Heart right ventricle (tissue), 16 donors: ENCODE measurements at places on chromosomes 12 and 14. TPM values are rescaled to one million over a fixed set of nuclear protein-coding genes. Genes with fewer than 3 reads are reported as not detected.

- DNase-seq, result no peak
These were observed 141.7 kb downstream of the RIMBP2 start for GRCh38 chr12:130574402-130574801.

The IRAK4 gene
- polyA plus RNA-seq, result 3.8 TPM

The CCDC38 gene
- 0.44 TPM for polyA plus RNA-seq

GRCh38 chr14:101357038-101357437 is 204.3 kb upstream of the DIO3 start:
- no peak for DNase-seq

The FAM216A gene
- polyA plus RNA-seq, result 8.1 TPM

DNA sequence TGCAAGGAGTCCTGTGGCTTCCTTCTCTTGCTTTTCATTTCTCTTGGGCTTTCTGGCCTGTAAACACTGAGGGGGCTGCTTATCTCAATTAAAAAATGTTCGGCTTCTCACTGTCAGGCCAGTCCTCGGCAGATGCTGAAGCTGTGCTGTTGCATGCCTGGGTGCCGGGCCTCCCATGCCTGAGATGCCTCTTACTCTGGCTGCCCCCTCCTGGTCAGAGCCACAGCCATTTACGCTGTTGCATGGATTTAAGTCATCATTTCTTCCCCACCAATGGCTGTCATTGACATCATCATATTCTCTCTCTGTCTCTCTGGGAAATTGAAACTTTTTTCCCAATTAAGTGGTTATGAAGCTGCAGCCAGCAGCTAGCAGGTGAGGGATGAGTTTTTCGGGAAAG is 53.7 kb downstream of the FOXN4 start:
- DNase-seq, result no peak

- no peak for DNase-seq
These were observed 279.6 kb upstream of the TMEM132C start for GRCh38 chr12:127987199-127987901.

DNA sequence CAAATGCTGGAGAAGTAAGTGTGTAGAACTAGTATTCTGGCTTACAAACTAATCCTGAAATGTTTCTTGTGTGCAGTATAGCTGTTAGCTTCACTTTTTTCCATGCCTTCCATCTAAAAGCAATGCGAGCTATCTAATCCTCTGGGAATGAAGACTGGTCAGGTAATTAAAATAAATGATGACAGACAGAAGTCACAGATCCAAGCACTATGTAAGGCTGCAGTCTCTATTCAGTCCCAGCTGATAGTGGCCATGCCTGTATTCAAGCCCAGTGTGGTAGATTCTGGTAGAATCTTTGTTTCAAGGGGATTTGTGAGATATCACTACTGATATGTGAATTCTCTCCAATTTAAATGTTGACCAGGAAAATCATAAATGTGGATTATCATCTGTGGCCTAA is 637.2 kb downstream of the TMTC2 start:
- DNase-seq, result no peak
